ENCODE measurements at places on chromosomes 6 and 20. TPM values are rescaled to one million over a fixed set of nuclear protein-coding genes. Genes with fewer than 3 reads are reported as not detected.

DNA sequence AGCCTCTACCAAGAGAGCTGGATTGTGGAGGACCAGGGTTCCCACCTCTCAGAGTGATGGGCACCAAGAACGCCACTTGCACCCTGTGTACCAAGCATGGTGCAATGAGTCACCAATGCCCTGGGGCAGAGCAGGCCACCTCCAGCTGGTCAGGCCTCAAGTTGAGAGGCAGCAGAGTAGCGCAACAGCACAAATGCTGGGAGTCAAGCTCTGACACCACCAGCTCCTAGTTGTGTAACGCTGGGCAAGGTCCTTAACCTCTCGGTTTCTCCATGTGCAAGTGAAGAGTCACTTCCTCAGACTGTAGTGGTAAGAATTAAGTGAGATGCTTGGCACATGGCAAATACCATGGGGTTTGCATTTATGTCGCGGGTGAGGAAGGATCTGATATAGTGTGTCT, 25.6 kb downstream of the GFOD1 start:
- no peak for DNase-seq

GRCh38 chr6:96761794-96762193, 75.5 kb downstream of the GPR63 start:
- DNase-seq: no peak

DNA sequence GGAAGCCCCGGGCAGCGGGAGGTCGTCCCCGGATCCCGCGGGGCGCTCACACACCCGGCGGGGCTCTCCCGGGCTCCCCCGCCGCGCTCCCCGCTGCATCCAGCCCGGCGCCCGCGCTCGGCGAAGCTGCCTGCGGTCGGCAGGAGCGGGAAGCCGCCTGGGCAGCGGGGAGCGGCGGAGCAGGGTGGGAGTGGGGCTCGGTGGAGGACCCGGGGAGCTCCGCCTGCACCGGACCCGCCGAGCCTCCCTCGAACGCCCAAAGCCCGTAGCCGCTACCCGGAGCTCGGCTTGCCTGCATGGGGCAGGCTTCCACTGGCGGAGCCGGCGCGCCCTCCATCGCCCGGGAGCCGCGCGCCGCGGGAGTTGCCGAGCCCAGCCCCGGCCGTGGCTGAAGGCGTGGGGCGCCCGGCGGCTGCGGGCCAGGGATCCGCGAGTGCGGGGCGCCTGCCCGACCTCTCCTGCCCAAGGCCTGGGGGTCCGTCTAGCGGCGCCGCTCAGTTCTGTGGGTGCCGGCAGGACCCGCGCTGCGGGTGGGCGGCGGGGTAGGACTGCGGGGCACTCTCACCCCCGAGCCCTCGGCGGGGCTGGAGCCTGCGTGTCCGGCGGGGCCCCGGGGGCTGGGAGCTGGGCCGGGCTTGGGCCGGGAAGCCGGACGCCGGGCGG, 671 bp downstream of the CDH4 start:
- DNase-seq: no peak

Gene DDR1
- total RNA-seq: 97.3 TPM

Gene PCSK2
- 3.3 TPM for total RNA-seq

Gene RIMS1
- 5.9 TPM for total RNA-seq

Measured in body of pancreas (tissue), 4 donors.